ENCODE measurements at places on chromosomes 12 and 14.

- DNase-seq: no peak
Observed at GRCh38 chr12:47927346-47927745, 22.6 kb upstream of the VDR start.

DNA sequence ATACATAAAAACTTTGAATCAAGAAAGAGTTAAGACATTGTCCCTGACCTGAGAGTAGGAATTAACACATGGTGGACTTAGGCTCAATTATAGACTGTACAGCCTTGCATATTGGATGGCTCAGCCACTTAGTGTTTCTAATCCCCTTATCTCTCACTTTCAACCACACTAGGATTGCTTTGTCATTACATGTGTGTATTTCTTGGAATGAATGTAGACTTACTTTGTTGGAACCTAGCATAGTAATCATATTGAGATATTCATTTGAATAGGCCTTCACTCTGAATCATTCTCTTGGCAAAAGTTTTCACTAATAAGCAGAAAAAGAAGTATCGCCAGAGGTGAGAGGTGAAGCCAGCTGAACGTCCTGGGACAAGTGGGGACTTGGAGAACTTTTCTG, 1973.9 kb upstream of the FLRT2 start:
- DNase-seq: no peak

DNA sequence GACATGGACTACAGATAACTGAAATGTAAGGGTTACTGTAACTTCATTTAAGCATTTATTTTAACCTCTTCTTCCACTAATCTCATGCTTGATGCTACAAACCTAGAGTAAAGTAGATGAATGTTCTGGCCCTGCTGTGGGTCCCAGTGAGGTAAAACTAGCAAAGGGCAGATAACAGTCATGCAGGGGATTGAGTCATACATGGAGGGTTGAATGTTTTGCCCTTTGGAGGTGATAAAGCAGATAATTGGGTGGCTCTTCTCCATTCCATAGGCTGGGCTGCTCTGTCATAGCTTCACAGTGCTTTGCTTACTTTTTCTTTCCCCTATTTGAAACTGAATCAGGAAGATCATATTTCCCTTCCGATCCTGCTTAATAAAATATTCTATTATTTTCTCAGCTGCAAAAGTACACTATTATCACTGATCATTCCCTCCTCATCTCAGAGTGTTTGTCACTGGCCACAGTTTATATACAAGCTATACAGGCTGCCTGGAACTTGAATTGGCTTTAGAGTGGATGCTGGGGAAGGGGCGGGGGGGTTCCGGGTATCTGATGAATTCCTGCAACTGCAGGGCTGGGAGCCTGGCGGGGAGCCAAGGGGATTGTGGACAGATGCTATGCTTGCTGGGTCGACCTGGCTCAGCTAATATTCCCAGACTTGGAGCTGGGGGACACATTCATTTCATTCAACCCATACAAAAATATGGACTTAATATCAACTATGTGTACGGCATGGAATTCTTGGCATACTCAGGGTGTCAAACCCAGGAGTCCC, 235.1 kb downstream of the NRXN3 start:
- DNase-seq: peak; percentile 62

- no peak for DNase-seq
Observed at GRCh38 chr12:6294156-6295093, 16.1 kb upstream of the PLEKHG6 start.

- DNase-seq: peak; percentile 74
Observed at GRCh38 chr14:32254952-32255679, 52.0 kb upstream of the RNU6-8 start.

DNA sequence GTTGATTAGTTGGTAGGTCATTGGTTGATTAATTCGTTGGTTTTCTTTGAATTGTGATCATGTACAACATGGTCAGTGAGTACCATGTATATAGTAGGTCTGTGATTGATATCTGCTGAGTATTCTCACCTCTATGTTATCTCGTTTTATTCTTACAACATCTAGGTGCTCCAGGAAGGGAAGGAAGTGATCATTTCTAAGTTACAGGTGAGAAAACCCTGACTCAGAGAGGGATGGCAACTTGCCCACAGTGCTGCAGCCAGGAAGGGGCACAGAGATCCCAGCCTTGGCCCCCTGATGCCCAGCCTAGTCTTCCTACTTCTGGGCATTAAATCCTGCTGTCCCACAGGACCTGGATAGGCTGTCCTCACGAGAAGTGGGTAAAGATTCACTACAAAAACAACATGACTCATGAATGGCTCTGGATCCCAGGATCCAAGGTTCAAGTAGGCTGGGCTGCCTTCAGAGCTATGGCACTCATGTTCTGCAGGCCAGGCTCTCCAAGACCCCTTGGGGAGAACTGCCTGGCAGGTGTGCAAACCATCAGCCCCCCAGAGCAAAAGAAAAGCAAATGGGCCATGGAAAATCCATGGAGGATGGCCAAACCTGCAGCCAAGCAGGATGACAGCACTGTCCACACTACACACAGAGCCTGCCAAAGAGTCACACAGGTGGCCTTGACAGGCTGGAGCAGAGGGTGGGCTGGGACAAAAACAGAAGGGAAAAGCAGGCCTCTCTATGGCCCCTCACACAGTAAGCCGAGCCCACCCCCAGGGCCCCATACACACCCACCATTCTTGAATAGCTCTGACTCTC, 146.2 kb downstream of the BCL11B start:
- DNase-seq: peak; percentile 24

- DNase-seq: no peak
Observed at GRCh38 chr12:124601706-124602105, 34.3 kb upstream of the NCOR2 start.

- no peak for DNase-seq
Observed at GRCh38 chr14:102975662-102976061, 53.2 kb downstream of the AMN start.

- DNase-seq: peak; percentile 34
Observed at GRCh38 chr12:42846782-42847181, 257.2 kb upstream of the PRICKLE1 start.

- DNase-seq: no peak
Observed at GRCh38 chr12:105261010-105261409, 25.0 kb upstream of the APPL2 start.

DNA sequence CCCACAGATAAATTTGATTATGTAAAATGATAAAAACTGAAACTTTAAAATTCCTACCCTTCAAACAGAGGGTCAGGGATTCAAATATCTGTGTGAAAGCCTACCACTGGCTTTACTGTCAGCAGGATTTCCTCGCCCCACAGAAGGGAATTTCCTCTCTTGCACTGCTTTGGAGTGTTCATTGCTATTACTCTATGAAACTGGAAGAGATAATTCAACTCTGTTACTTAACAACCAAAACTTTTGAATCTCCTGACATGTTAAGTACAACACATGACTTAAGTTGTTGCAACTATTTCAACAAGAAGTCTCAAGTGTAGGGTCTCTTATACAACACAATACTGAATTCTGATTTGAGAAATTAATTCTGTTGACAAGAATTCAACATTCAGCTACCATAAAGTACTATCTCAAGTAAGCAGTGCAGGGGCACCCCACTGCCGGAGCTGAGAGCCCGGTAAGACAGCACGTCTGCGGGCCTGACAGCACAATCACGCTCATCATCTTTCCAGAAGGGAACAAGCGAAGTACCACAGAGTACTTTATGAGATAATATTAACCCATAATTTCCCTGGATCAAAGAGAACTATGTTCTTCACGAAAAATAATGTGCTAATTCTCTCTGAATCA, 22.9 kb downstream of the DICER1 start:
- peak; percentile 36 for DNase-seq

DNA sequence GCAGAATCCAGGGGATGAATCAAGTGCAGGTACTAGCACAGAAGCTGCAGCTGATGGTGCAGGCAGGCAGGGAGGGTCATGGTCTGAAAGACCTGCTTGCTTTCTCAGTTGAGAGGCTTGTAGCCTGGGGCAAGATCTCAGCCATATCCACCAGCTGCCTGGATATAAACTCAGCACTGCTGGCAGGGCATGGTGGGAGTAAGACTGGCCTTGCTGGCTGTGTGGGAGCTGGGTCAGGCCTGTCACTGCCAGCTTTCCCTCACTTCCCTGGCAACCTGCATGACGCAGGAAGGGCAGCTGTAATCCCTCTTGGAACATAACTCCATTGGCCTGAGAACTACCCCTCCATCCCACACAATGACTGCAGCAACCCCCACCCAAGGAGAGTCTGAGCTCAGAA, 230.1 kb downstream of the ANO6 start:
- no peak for DNase-seq

DNA sequence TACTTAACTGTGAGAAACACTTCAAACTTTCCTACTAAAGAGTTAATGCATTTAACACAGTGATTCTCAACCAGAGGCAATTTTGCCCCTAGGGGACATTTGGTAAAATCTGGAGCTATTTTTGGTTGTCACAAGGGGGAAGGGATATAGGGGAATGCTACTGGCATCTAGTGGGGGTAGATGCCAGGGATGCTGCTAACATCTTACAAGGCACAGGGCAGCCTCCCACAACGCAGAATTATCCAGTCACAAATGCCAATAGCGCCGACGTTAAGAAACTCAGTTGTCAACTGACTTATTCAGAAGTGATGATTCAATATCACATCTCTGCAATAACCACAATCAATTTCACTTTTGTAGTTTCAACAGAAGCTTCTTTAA, 2.0 kb downstream of the EEA1 start:
- DNase-seq: peak; percentile 63

GRCh38 chr12:130014485-130014807, 110.6 kb upstream of the TMEM132D start:
- peak; percentile 14 for DNase-seq

GRCh38 chr14:94282991-94283723, 9.9 kb downstream of the SERPINA10 start:
- no peak for DNase-seq

DNA sequence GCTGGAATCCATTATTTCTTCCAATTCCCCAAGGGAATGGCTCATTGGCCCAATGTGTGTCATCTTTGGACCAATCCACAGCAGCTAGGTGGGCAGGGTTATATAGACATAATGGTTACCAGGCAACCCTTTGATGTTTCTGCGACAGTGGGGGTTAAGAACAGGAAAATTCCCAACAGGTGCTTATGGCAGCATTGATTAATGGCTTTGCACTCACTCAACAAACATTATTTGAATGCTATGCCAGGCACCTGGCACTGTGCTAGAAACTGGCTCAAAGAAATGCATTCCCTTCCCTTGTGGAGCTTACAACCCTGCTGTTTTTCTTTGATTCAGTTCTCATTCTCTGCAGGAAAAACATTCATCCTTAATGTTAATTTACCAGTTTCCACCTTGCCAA, 1221.0 kb downstream of the AACS start:
- DNase-seq: no peak

- DNase-seq: peak; percentile 70
Observed at GRCh38 chr12:52582971-52583456, 9.4 kb upstream of the KRT74 start.

- DNase-seq: peak; percentile 68
Observed at GRCh38 chr14:102085948-102086708, 716 bp downstream of the HSP90AA1 start.

DNA sequence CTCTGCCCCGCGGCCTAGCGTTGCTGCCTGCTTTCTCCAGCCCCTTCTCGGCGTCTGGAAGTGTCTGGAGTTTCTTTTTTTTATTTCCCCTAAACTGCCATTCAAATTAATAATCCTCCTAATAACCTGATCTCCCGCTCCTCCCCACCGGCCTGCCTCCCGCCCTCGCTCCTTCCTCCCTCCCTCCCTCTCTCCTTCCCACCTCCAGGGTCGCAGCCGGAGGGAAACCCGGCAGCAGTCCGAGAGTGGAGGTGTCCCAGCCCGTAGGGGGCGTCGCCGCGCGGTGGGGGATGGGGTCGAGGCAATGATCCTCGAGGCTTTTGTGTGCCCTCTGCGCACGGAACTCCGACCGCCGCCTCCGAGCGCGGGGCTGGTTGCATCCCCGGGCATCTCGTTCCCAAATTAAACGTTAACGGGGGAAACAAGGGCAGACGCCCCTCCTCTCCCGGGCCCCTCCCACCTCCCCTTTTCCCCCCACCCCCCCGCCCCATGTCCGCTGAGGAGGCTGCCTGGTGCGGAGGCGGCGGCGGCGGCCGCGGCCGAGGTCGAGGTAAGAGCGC, 1.0 kb upstream of the SOCS2 start:
- peak; percentile 82 for DNase-seq

Measured in kidney tubule cell (primary cell).